Activated CD8-positive, alpha-beta memory T cell treated with anti-CD3 and anti-CD28 coated beads for 1 hour (primary cell): ENCODE measurements at places on chromosomes 12 and 14.

GRCh38 chr14:94051115-94051514 is 25.0 kb downstream of the OTUB2 start:
- DNase-seq: no peak

DNA sequence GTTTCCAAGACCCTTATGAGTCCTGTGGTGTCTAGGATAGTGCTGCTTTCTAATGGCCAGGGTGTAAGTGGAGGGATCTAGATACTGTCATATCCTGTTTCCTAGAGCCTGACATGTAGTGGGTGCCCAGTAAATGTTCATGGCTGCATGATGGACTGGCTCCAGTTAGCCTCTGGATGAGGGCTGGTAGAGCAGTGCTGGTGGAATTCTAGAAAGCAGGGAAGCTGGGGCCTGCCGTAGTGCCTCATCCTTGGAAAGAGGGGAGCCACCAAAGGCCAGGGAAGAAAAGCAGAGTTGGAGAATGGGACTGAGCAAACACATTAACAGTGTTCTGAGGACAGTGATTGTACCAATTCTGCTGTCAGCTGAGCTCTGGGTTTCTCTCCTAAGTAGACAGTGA is 637 bp downstream of the GZMB start:
- DNase-seq: no peak

DNA sequence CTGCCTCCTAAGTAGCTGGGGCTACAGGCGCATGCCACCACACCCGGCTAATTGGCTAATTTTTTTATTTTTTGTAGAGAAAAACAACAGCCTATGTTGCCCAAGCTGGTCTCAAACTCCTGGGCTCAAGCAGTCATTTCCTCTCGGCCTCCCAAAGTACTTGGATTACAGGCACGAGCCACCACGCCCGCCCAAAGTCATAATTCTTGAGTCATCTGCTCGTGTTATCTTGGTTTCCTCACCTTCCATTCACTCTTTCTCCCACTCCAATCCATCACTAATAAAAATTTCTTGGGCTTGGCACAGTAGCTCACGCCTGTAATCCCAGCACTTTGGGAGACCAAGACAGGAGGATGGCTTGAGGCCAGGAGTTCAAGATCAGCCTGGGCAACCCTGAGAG is 32.0 kb downstream of the ITGA7 start:
- DNase-seq: no peak

DNA sequence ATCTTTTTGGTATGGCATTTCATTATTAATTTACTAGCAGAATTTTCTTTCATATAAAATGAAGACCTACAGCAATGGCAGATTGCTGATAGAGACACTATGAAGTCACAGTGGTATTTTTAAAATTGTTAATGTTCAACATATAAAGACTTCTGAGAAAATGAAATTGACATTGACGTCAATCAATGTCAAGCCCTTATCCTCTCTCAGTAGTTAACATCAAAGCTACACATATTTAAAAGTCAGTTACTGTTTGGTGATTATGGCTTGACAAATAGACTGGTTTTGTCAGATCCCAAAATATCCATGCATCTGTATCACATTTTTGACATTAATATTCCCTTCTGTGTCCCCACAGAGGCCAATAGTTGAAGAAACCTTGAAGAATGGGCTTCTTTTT is 1069.1 kb upstream of the SEL1L start:
- no peak for DNase-seq
